ENCODE measurements at places on chromosomes 4 and X.

GRCh38 chrX:101230636-101231035 is 11.1 kb downstream of the DRP2 start:
- no peak for DNase-seq

- no peak for DNase-seq
Measured at GRCh38 chr4:73375328-73375741, 28.8 kb upstream of the ALB start.

DNA sequence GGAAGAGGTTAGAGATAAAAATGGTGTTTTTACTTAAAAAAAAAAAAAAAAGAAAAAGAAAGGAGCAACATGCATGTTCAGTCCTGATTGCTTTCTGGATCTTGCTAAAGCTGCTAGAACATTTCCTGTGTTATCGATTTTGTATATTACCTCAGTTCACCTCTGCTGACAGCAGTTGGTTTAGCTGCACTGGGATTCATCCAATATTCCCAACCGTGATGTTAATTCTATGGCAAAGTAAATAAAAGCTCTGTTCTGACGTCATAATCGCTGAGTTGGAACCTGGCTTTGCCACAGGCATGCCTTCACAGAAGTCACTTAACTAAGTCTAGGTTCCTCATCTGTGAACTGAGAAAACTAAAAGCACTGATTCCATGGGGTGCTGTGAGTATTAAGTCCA is 90.7 kb upstream of the SORBS2 start:
- DNase-seq, result no peak

GRCh38 chr4:14400307-14400706 is 602.0 kb upstream of the CPEB2 start:
- no peak for DNase-seq

DNA sequence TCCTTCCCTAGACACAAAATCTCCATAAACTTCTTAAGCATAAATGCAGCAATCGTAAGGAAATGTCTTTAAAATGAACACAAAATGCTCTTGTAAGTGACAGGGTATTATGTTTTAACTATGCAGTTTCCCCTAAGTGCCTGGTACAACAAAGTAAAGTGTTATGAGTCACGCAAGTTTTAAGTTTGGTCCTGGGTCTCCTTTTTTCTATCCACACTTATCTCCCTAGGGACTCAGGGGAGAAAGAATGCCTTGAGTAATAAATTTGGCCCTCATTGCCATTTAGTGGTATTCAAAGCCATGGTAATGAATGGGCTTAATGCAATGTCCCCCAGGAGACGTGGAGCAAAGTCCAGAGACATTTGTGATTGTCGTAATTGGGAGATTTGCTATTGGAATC is 149.1 kb downstream of the MAGEB17 start:
- no peak for DNase-seq

DNA sequence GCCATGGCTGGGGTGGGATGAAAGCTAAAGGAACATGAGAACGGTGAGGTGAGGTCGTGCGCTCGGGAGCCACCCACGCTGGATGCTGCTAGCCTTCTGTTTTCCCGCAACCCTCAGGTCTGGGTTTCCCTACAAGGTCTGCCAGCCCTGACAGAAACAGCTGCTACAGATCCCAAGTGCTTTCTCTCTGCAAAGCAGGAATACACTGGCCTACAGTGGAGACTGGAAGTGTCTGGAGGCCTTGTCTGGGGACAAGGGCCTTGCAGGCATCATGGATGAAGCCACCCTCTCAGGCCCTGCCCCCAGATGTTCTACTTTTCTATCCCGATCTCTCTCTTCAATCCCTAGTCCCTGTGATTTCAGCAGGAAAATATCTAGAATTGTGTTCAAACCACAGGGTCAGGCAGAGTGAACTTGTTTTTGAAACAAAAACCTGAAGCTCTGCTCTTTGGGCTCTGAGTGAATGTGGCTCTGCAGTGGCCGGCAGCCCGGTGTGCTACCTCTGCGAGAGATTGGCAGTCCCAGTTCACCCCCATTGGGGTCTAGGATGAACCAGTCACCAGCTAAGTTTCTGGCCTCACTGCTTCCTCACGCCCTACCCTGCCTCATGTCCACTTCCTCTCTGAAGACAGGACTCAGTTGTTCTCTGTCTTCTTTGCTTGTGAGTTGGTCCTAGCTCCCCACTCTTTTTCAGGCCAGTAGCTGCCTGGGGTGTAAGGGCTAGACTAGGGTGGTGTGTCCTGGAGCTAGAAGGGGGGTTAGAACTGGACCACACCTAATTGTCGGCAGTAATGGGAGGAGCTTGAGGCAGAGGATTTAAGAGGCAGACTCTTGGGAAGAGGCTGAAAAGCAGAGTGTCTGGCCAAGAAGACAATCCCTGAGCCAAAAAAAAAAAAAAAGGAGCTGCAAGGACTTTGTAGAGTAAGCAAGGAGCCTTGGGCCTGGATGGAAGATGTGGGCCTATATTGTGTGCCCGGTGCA is 89.6 kb downstream of the RTL5 start:
- DNase-seq, result no peak

DNA sequence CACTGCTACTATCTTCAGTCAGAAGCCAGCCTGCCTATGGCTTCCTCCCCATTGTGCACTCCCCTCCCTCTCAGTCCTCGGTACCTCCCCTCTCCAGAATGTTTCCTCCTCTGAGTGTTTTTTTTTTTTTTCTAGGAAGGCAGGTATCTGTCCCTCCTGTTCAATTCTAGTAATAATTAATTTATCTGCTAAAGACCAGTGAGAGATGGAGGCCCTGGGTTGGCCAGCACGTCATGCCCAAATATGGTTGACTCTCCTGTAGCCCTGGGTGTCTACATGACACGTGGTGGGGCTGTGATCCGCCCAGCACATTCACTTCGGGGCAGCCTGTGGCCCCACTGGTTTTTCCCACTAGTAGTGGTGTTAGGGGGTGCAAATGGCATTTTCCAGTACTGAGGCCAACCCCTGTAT is 1.8 kb downstream of the FLNA start:
- DNase-seq, result no peak

DNA sequence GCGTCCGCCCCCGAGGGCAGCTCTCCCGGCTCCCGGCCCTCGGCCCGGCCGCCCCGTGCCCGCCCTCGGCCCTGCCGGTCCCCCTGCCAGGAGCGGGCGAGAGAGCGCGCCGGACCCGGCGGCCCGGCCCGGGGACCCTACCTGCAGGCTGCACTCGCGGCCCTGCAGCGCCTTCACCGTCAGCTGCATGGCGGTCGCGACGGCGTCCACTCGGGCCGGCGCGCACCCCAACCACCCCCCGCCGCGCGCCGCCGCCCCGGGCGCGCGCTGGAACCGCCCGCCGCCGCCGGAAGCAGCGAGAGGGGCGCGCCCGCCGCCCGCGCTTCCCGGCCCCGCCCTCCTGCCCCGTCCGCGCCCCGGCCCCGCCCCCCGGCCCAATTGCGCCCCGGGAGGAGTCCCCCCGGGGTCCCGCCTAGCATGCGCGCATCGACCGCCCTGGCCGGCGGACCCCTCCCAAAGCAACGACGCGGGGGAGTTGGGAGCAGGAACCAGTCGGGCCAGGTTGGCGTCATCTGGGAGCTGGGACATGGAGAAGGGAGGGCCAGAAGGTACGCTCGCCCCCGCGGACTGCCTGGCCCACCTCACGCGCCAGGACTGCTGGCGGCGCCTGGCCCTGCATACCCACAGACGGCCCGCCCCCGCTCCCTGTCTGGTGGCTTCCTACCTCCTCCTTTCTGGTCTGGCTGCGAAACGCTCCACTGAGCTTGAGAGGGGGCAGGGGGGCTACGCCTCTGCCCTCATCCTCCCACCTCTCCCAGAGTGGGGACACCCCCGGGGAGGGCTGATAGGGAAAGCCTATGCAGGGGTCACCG is at the start of gene UBL4A:
TSS of gene UBL4A (minus strand) at position 220 of the 812 bp plus-strand sequence. CDS start at position 189, 31 bp downstream.
- DNase-seq, result peak; percentile 69

DNA sequence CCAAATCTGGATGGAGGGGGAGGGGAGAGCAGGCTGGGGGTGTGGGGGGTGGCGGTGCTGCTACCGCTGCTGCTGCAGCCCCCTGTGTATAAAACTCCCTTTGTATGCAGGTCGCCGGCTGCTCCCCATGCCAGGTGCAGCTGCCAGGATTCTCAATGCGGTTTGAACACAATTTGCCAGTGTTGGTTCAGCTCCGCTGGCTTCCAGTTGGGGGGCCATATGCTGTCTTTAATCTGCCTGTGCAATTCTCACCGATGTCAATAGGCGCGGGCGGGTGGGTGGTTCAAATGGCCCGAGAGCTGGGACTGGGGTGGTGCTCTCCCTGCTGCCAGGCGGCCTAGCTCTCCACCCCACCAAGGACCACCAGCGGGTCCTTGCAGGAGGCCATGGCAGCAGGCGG is 257.6 kb downstream of the BCOR start:
- no peak for DNase-seq

DNA sequence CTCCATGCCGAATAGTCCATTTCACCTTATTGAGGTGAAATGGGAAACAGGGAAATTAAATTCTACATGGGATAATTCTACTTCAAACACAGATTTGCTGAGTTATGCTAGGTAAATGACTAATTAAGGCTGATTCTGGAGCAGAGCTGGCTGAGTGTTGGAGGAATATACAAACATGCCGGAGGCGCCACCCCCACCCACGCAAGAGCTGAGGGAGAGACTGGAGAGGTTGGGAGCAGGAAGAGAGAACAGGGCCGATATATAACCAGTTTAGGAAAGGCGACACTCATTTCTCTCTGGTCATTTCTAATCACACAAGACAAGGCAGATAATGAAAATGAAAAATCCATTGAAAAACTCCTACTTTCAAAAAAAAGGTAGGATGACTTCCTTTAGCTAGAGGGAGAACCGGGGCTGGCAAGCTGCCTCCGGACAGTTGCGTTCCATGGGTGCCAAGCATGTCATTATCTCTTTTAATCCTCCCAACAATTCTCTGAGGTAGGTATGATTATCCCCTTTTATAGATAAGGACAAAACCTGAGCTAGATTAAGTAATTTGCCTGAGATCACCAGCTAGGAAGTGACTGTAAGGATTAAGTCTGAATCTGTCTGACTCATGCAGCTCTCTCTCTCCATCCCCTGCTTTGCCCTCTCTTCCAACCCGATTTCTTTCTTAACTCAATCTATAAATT is 27.6 kb upstream of the CFAP299 start:
- DNase-seq, result peak; percentile 19

GRCh38 chrX:154370300-154371016 is 4.0 kb downstream of the FLNA start:
- peak; percentile 37 for DNase-seq

- DNase-seq, result no peak
Measured at GRCh38 chr4:120801137-120801758, 121.3 kb downstream of the PRDM5 start.

DNA sequence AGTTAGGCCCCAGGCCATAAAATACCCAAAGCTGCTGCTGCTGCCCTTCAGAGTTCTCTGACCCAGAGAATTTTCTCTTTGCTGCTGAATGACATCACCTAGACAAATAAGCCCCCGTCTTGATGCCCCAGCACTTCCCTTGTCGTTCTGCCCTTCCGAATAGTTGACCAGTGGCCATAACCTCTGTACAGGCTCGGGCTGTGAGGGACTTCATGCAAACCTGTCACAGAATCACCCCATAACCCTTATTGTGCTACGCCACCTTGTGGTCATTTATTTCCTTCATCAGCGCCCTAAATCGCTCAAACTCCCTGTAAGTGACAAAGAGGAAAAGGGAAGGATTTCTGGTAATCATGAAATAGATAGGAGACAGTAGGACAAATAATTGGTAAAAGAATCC is 18.8 kb downstream of the SPACA5 start:
- DNase-seq, result peak; percentile 83

DNA sequence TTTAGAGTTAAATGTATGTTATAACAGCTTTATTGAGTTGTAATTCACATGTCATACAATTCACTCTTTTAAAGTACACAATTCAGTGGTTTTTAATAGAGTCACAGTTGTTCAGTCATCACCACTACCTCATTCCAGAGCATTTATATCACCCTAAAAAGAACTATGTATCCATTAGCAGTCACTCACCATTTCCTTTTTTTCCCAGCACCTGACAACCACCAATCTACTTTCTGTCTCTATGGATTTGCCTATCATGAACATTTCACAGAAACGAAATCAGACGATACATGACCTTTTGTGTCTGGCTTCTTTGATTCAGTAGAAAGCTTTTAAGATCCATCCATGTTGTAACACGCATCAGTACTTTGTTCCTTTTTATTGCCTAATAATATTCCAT is 52.9 kb upstream of the FRAS1 start:
- DNase-seq, result no peak

DNA sequence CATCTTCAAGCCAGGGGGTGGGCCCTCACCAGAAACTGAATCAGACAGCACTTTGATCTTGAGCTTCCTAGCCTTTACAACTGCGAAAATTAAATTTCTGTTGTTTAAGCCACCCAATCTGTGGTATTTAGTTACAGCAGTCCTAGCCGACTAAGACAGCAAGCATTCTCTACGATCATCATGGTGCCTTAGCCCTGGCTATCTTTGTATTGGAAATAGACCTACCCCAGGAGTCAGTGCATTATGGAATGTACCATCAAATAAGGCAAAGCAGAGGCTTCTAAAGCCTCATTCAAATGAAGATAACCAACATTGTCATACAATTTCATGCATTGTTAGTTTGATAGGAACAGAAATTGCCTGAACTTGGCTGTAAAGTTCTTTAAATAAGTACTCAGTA is 75.0 kb downstream of the PARM1 start:
- DNase-seq, result no peak

GRCh38 chrX:53471346-53471745 is 37.2 kb upstream of the HSD17B10 start:
- DNase-seq, result no peak

GRCh38 chr4:122827879-122828601 is 1.4 kb downstream of the FGF2 start:
- peak; percentile 87 for DNase-seq

GRCh38 chr4:106835919-106836318 is 200.2 kb downstream of the DKK2 start:
- peak; percentile 8 for DNase-seq
